NCI-H187 treated with DMSO at 0.1 percent for 48 hours (cell line): ENCODE measurements at places on chromosomes 12 and 14.

GRCh38 chr14:38297681-38298080, 41.8 kb upstream of the CLEC14A start:
- DNase-seq = no peak

DNA sequence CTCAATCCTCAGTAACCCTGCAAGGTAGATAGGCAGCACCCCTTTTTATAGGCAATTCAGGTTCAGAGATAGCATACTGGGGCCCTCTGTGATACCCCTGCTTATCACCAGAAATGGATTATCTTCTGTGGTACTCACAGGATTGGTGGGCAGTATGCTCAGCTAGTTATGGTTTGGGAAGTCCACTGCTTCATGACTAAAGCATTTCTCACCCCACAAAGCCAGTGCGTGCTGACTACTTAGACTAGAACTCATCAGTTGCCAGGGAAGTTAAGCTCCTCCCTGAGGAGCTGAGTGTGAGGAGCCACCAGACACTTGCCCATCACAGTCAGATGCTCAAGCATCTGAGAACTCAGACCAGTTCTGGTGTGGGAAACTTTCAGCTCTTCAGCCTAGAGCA, 76.3 kb downstream of the SCAF11 start:
- no peak for DNase-seq

DNA sequence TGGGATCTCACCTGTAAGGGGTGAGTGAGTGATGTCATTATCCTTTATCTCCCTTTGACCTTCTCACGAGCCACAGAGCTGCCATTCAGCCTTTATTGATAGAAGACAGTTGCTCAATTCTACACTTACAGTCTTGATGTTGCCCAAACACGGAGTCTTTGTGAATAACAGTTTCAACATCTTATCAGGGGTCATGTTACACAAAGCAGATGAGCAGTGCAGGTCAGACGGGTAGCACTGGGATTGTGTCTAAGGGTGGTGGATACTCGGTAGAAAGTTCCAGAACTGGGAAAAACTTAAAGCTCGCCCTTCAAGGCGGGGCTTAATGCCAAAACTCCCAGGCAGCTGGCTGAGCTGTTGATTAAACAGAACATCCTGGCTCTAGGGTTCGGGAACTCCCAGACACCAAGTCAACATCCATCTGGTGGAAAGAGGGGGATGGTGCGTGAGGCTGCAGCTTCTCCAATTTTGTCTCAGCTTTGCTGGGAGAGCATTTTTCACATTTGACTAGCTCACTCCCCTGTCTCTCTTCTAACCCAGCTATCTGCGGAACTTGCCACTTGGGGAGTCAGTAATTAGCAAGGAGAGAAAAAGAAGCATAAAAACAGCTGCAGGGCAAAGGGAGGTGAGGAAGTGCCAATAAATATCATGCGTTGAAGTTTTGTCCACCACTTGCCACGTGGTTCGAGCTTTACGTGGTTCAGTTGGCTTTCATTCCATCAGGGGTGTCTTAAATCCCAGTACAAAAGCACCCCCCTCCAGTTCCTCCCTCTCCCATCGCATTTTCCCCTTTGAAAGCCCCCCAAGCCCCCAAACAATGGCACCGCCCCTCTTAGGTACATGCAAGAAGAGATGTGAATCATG, 31.0 kb downstream of the FOXN4 start:
- DNase-seq = no peak

GRCh38 chr14:32426586-32427388, 97.7 kb downstream of the AKAP6 start:
- DNase-seq = no peak
